Caco-2 (cell line): ENCODE measurements at places on chromosomes 7 and 10.
A peak's percentile ranks its signal among the peaks of the same experiment; 100 is the strongest.

GRCh38 chr7:125599387-125599786, 669.8 kb upstream of the POT1 start:
- DNase-seq: no peak

GRCh38 chr10:123804716-123805115, 86.9 kb downstream of the CPXM2 start:
- no peak for DNase-seq

- DNase-seq: peak; percentile 56
Observed at GRCh38 chr10:110610308-110610774, 33.8 kb upstream of the RBM20 start.

DNA sequence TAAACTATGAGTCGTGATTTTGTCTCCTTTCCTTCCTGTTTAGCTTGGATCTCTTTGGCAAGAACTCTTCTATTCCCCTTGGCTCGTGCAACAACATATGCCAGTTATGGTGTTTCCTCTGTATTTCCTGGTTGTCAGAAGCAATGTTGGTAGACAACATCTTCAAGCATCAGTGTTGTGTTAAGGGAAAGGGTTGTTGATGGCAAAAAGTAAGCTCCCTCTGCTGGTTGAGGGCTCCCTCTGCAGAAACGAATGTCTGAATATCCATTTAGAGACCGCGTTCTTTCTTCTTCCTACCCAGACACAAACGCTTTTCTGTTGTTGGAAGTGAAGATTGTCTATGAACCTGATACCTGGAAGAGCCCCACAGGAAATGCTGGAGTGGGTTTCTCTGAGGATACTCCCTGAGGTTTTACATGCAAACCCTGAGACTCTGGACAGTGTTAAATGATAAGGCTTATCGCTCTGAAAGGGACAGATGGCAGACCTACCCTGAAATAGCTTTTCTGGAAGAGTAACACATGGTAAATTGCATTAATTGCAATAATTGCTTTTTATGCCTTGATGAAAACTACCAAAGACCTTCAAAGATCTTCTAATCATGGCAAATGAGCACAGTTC, 23.5 kb upstream of the C1QL3 start:
- DNase-seq: no peak

- DNase-seq: no peak
Observed at GRCh38 chr10:30781670-30782121, 152.1 kb upstream of the LYZL2 start.

DNA sequence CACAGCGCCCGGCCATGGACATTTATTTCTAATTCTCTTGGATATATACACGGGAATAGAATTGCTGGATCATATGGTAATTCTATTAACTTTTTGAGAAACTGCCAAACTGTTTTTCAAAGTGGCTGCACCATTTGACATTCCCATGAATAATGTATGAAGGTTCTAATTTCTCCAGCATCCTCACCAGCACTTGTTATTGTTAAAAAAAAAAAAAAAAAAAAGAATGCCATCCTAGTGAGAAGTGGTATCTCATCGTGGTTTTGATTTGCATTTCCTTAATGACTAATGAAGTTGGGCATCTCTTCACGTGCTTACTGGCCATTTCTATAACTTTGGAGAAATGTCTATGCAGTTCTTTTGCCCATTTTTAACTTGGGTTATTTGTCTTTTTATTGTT, 13.5 kb downstream of the CNNM2 start:
- no peak for DNase-seq

GRCh38 chr7:17722798-17723197, 217.5 kb downstream of the SNX13 start:
- no peak for DNase-seq

- DNase-seq: peak; percentile 71
Observed at GRCh38 chr10:117609095-117609795, 66.7 kb downstream of the EMX2 start.

DNA sequence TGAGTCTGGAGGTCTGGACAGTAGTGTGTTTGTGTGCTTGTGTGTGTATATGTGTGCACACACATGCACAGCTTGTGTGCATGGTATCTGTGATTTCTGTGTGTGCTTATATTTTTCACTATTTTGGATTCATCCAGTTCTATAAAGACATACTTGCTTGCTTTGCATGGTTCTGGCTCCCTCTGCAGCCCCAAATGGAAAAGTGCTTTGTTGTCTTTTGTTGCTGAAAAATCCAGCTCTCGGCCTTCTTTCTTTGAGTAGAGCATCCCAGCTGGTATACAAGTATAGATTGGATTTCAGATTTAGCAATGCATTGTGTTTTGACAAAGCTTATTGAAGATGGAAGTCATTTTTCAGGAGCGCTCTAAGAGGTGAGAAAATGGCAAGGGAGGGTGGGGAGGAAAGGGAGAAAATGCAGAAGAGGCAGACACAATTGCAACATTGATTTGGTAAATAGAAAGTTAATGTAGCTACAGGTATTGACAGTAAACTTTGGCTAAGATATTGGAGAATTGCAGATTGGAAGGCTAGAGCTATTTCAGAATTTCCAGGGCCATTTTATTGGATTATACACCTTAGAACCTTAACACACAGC, 333.9 kb downstream of the AUTS2 start:
- DNase-seq: peak; percentile 20

DNA sequence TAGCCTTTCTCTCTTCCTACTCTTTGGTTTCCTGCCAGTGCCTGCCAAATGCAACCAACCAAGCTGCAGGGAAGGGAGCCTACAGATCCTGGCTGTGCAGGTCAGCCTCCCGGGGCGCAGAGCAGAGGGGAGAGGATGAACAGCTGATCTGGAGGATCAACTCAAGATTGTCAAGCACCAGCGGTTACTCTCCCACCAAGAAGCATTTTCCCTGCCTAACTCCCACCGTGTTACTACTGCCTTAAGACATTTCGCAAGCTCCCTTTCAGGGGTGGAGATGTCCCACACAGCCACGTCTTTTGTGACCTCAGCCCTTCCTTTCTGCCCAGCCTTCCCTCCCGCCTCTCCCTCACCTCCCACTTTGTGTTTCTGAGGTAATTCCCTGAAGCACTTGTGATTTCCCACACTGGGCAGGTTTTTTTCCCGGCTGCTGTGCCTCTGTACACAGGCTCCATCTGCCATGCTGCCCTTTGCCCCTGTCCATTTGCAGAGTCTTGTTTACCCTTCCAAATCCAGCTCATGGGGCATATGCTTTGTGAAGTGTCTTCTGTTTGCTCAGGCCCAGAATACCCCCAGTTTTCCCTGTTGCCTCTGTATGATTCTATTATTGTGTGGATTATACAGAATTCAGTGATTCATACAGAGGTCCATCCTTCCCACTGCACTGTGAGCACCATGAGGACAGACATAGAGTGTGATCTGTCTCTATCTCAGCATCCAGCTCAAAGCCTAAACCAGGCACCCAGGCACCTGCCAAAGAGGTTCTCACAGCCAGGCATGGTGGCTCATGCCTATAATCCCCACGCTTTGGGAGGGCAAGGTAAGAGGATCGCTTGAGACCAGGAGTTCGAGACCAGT, 40.9 kb upstream of the PAPSS2 start:
- peak; percentile 68 for DNase-seq

DNA sequence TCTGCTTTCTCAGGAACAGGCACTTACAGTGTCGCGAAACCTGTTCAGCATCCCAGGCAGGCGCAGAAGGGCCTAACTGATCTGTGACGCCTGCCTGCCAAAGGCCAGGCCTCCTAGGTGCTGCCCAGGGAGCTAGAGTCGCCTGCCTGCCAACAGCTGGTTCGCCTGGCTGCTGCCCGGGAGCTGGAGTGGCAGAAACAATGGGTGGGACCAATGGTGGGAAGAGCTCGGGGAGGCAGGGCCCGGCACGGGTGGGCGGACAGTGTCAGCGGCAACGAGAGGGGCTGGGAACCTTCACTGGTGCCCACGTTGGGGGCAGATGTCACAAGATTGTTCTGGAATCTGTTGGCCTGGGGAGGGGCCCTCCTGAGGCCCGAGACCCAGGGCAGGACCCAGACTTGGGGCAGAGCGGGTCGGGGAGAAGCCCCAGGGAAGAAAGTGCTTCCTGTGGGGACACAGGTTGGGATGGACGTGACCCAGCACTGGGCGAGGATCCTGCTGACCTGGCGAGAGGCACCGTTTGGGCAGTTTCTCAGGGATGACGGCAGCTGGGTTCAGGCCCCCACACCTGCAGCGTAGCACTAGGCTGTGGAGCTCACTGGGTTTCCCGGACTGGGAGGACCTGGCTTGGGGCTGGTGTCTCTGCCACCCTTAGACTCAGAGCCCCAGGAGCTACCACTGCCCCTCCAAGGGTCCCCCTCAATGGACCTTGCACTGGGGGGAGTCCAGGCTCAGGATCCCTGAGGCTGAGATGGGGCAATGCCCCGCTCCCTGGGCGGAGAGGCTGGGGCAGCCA, 181.8 kb downstream of the ELFN1 start:
- no peak for DNase-seq

- no peak for DNase-seq
Observed at GRCh38 chr7:106604303-106604924, 56.5 kb downstream of the CCDC71L start.

- no peak for DNase-seq
Observed at GRCh38 chr10:102675666-102676533, 31.6 kb downstream of the TRIM8 start.

DNA sequence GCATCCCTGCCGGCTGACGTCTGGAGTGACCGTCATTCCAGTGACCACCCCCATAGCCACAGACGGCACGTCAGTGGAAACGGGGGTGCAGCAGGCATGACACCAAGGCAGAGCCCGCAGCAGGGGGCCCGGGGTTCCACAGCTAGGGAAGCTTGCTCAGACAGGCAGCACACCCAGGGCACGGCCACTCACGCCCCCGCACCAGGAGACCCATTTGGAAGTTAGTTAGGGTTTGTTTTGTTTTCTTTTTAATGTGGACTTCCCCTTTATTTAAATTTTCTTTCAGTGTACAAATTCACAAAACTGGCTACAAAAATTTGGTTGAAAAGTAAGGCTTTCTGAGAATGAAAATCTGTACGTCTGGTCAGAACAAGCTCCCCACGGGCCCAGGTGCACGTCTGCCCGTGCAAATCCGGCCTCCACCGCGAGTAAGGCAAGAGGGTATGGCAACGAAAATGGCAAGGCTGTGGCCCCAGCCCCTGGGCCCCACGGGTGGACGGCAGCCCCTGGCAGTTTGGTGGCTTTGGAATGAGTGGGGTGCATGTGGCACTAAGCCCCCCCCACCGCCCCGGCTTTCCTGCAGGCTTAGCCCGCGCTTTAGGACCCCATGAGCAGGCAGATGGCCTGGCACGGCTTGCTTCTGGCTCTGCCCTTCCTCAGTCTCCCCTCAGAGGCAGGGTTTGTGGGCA, 124.2 kb downstream of the FAM53B start:
- no peak for DNase-seq

- peak; percentile 49 for DNase-seq
Observed at GRCh38 chr10:78972160-78972946, 96.4 kb upstream of the ZMIZ1 start.

DNA sequence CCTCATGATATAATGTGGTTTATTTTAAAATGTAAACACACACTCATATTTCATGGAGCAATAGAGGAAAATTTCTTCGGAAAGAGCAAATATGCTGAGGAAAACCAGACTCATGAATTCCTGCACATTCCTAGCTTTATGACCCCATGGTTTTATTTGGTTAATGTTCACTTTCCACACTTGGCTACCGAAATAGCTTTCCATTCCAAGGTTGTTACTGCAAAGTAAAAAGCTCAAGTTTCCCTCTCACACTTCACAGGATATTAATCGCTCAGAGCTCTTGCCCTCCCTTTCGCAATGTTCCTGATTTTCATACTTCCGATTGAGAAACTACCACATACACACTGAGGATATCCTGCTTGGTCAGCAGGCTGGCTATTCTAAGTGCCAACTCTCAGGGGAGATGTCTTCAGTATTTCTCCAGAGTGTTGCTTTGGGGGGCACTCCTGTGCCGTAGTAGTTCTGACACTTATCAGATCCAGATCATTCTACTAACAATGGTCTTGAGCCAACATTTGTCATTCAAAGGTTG, 77.5 kb upstream of the STEAP1B start:
- DNase-seq: peak; percentile 59

GRCh38 chr10:96789571-96790108, 42.5 kb upstream of the LCOR start:
- no peak for DNase-seq
